Panc1 (cell line): ENCODE measurements at places on chromosomes 6 and 20. TPM values are rescaled to one million over a fixed set of nuclear protein-coding genes. Genes with fewer than 3 reads are reported as not detected.

Gene GFOD1
- total RNA-seq = 0.62 TPM

Gene HLA-DQA1
- 0.39 TPM for total RNA-seq

Gene MUC22
- total RNA-seq = not detected

- no peak for DNase-seq
Measured at GRCh38 chr20:63017076-63017825, 10.5 kb upstream of the BHLHE23 start.

- DNase-seq = no peak
Measured at GRCh38 chr20:21272279-21272678, 30.9 kb upstream of the XRN2 start.
